ENCODE measurements at places on chromosomes 3 and 15. TPM values are rescaled to one million over a fixed set of nuclear protein-coding genes. Genes with fewer than 3 reads are reported as not detected.

Gene PDCD7
- 32.7 TPM for total RNA-seq

Gene MDFIC2
- total RNA-seq: not detected

Gene SHF
- 1.1 TPM for total RNA-seq

Gene CIP2A
- 40.0 TPM for total RNA-seq

Gene TRH
- not detected for total RNA-seq

Gene NR2E3
- not detected for total RNA-seq

Gene C3orf49
- not detected for total RNA-seq

Gene TUSC7
- total RNA-seq: not detected

Gene SLC2A2
- total RNA-seq: not detected

Gene CCR2
- total RNA-seq: 57.8 TPM

Gene PLA2G4F
- total RNA-seq: not detected

Gene RAB43
- total RNA-seq: 61.9 TPM

Gene SIDT1
- total RNA-seq: 21.9 TPM

Gene KCTD6
- total RNA-seq: 8.2 TPM

Gene SEMA7A
- 3.3 TPM for total RNA-seq

Gene MYZAP
- 0.53 TPM for total RNA-seq

Gene EXD1
- total RNA-seq: not detected

Gene DAZL
- total RNA-seq: not detected

Gene MUSTN1
- 2.5 TPM for total RNA-seq

Gene BTD
- total RNA-seq: 8.0 TPM

Gene NDUFB4
- total RNA-seq: 111 TPM

Gene ERICH6
- 0.48 TPM for total RNA-seq

Gene LCTL
- not detected for total RNA-seq
